ENCODE measurements at places on chromosomes 3 and 15.

- DNase-seq, result peak; percentile 30
Observed at GRCh38 chr15:85618228-85618505, 176.6 kb downstream of the KLHL25 start.

- no peak for DNase-seq
Observed at GRCh38 chr15:50655555-50655954, 31.0 kb downstream of the TRPM7 start.

GRCh38 chr3:150765949-150766720 lies 3.2 kb upstream of the SIAH2 start:
- DNase-seq, result no peak

DNA sequence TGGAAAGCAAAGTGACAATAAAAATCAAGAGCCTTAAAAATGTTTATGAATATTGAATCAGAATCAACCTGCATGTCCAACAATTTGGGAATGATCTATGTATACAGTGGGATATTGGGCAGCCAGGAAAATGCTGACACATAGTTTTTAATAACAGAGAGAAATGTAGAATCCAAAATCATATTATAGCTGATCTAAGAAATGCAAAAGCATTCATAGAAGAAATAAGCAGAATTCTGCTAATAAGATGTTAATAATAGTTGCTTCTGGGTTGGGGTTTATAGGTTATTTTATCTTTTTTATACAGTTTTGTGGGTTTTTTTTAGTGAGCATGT lies 15.1 kb downstream of the KIF9 start:
- DNase-seq, result no peak

GRCh38 chr3:159609625-159610024 lies 379.0 kb upstream of the IL12A start:
- no peak for DNase-seq

DNA sequence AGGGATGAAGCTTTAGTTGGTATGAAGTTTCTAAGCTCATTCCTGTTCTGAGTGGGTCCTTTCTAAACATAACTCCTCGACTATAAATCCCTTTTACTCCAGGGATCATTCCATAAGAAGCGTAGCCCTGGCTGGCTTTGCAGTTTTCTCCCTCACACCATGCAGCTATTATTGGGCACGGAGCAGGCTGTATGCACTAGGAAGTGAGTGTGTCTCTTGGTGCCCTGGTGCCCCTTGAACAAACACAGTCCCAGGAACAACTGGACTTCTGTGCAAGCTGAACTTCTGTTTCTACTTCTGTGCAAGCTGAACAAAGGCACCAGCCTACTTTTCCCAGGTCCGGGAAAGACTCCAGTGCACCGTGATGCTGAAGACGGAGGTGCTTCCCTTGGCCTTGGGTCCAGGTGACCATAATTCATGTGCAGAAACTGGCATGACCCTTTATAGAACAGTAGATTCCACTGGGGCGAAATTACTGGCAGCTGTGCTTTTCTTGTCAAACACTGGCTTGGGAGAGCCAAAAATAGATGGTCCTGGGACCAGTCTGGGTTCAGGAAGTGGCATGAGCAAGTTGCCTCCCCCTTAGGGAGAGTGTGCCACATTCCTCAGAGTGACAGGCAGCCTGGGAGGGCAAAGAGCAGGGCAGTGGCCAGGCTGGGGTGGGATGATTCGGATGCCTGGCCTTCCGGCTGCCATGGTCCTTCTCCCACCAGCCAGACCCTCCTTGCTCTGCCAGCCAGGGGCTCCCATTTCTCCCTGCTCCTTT lies 127.2 kb downstream of the SLCO3A1 start:
- DNase-seq, result no peak

DNA sequence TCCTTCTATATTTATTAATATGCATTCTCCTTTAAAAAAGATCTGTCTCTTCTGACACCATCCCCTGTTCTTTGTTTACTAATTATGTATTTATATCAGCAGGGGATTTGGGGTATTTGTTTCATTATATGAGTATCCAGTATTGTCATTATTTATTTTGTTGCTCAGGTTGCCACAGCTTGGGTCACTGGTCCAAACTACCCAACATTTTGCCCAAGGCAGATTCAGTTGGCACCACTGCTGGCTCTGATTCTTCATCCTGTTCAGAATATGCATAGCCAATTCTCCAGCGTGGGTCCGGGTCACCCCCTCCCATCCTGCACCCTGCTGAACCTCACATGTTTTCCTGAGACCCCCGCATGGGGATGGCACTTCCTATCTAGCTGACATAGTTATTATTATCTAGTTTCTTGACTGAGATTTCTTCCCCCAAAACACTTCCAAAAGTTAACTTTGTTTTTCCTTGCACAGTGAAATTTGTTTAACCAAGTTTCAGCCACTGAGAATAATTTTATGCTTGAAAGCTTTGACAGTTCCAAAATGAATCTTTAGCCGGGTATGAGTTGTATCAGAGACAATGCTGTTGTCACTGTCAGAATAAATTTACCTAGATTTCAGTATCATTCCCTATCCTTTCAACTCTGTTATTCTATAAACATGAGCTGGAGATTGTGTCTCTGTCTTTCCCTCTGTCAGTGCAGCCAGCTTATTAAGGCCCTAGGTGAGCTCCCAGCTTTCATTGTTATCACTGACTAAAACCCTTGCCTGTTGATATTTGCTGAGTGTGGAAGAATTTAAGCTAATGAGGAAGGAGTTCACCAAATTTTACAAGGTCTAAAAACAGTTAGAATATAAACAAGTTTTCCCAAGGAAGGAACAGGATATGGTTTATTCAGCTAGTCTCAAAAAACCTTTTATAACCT lies 70.3 kb downstream of the TGFBR2 start:
- DNase-seq, result no peak

GRCh38 chr3:29899021-29899420 lies 618.1 kb downstream of the RBMS3 start:
- DNase-seq, result no peak

- no peak for DNase-seq
Observed at GRCh38 chr3:133488785-133489367, 84.6 kb upstream of the CDV3 start.

GRCh38 chr3:125051715-125052581 lies 3.8 kb downstream of the HEG1 start:
- DNase-seq, result peak; percentile 79

GRCh38 chr3:46038916-46039315 lies 11.6 kb upstream of the XCR1 start:
- DNase-seq, result no peak

DNA sequence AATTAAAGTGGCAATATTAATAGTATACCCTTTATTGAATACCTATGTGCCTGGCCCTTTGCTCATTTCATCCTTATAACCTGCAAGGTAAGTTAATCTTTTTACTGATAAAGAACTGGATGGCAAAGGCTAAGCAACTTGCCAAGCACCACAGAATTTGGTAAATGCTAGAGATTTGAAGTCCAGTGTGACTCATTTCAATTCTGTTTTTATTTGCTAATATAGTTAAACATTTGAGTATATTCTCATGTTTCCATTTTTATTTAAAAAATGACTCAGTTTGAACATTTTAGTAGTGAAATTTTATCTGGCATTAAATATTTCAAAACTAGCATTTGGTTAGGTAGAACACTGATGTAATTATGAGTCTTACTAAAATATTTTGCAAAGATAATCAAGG lies 11.3 kb downstream of the PFN2 start:
- no peak for DNase-seq

DNA sequence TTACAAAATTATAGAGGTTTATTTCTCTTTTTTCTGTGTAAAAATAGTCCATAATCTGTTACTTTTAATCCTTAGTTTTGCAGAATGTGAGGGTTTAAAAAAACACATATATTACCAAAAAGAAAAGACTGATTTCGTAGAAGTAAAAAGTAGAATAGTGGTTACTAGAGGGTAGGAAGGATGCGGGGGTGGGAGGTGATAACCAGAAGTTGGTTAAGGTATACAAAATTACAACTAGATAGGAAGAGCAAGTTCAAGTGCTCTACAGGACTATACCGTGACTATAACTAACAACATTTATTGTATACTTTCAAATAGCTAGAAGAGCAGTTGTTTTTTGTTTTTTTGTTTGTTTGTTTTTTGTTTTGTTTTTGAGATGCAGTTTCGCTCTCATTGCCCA lies 16.1 kb downstream of the CASR start:
- no peak for DNase-seq
